ENCODE measurements at places on chromosomes 3 and 15.
A peak's percentile ranks its signal among the peaks of the same experiment; 100 is the strongest.

GRCh38 chr3:46132565-46132964 is 75.5 kb downstream of the CCR1 start:
- no peak for DNase-seq

GRCh38 chr3:112687616-112688015 is 46.7 kb upstream of the CCDC80 start:
- DNase-seq = no peak

DNA sequence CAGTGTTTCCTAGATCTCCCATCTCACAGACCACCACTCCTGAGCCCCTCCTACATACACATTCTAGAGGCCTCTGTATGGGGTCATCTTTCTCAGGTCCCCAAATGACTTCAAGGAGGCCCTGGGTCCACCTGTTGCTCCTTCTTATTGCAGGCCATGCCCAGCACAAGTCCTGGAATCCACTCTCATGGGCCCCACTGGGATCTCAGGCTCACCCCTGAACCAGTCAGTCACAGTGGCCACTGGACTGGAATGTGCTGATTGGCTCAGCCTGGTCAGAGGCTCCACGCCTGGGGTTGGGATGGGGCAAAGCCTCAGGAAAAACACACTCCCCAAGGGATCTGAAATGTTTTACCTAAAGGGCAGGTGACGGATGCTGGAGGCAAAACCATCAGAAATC is 55.7 kb downstream of the SPSB4 start:
- no peak for DNase-seq

DNA sequence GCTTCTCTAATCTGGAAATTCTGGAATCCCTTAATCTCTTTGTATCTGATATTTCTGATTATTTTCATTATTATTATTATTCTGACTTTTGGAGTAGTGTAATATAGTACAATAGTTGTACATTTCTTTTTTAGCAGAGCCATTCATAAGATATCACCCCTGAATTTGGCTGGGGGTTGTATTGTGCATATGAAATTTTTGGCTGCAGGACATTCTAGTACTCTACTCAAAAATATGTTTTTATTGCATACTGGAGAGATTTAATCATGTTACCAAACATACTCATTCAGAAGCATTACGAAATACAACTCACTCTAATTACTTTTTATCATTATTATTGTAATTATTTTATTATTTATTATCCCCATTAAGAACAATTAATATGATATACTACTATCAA is 589.7 kb upstream of the KCNMB2 start:
- DNase-seq = no peak

GRCh38 chr3:42351207-42351606 is 59.2 kb downstream of the LYZL4 start:
- peak; percentile 21 for DNase-seq

DNA sequence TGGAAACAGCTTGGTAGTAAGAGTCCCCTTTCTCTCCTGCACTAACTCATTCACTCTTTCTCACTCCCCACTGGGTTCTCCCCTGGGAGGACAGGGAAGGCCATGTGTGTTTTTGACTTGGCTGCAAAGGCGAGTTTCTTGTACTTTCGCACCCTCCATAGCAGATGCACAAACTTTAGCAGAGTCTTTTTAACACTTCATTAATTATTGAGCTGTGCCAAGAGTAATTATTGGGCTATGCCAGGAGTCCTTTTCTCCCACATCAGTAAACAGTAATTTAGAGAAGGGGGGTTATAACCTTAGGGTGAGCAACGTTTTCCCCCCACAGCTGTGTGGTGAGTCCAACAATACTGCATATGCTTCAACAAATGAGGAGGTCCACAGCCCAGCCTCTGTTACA is 224.4 kb upstream of the ATP11B start:
- peak; percentile 8 for DNase-seq

GRCh38 chr3:63076357-63076756 is 201.1 kb upstream of the CADPS start:
- DNase-seq = no peak

GRCh38 chr3:134721214-134721613 is 70.4 kb upstream of the KY start:
- no peak for DNase-seq

GRCh38 chr3:192057261-192057660 is 596.3 kb downstream of the PYDC2 start:
- DNase-seq = no peak

GRCh38 chr3:165505657-165506056 is 309.5 kb upstream of the SLITRK3 start:
- DNase-seq = no peak

DNA sequence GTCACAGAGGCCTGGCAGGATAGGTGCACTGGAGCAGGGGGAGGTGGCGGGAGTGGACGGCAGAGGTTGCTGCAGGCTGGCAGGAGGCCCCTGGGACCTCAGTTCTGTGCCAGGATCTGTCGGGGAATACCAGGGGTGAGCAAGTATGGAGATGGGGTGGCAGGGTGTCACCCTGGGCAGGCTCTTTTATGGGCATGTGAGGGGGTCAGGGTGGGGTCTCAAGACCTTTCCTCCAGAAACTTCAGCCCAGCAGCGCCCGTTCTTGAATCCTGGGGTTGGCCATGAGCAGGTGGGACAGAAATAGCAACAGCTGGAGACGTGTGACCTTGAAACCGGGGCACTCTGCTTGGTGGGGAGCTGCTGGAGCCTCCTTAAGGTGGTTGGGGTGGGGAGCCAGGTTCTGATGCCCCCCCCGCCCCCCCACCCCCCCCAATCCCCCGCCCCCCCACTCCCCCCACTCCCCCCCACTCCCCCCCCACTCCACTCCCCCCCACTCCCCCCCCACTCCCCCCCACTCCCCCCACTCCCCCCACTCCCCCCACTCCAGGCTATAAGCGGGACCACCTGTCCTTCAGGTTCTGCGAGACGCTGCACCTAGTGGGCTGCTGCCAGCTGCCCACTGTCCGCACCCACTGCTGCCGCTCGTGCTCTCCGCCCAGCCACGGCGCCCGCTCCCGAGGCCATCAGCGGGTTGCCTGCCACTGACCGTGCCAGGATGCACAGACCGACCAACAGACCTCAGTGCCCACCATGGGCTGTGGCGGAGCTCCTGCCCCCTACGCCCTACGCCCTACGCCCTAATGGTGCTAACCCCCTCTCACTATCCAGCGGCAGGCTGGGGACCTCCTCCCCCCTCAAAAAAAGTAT is 84.9 kb downstream of the TBC1D2B start:
- no peak for DNase-seq

- DNase-seq = no peak
Observed at GRCh38 chr3:78798266-78798832, 969.4 kb downstream of the ROBO1 start.

GRCh38 chr15:65184305-65184867 is 756 bp downstream of the CLPX start:
- peak; percentile 87 for DNase-seq

GRCh38 chr3:125573216-125573615 is 22.1 kb downstream of the OSBPL11 start:
- DNase-seq = no peak

DNA sequence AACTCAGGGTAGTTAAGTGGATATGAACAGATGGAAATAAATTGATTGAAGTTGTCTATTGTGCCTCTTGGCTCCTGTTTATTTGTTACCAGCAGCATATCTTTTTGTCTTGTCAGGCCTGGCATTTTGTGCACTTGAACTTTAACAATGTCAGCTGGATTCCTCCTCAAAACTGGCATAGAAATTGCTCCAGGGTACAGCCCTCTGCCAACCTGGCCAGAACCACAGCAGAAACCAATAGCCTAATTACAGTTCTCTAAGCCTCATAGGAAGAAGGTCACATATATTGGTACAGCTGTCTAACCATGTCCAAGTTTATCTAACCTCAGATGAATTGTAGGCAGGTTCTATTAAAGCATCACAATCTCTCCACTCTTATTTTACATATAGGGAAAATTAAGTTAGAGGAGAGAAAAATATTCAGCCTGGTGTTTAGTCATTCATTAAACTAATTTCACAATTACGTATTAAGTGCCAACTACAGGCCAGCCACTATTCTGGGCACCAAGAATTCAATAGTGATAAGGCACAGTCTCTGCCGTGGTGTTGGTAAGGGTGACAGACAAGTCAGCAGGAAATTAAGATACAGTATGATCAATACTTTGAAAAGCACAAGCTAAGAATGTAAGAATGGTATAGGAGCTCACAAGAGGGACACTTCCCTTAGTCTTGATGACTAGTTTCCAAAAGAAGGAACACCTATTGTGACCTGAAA is 452.9 kb upstream of the NECTIN3 start:
- no peak for DNase-seq

DNA sequence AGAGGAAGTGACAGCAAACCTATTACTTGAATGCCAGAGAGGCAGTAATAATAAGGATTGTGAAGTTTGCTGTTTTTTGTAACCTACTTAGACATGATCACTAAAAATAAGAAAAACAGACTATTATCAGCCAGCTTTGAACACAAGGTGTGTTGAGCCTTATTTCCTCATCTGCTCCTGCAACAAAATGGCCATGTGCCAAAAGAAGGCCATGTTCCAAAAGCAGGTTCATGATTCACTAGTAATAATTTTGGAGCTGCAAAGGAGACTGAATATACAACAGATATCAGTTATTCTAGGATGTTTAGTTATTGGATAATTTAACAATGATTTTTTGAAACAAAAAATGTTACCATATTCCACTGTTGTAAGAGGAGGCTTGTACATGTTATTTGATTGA is 578.7 kb downstream of the SQOR start:
- no peak for DNase-seq

DNA sequence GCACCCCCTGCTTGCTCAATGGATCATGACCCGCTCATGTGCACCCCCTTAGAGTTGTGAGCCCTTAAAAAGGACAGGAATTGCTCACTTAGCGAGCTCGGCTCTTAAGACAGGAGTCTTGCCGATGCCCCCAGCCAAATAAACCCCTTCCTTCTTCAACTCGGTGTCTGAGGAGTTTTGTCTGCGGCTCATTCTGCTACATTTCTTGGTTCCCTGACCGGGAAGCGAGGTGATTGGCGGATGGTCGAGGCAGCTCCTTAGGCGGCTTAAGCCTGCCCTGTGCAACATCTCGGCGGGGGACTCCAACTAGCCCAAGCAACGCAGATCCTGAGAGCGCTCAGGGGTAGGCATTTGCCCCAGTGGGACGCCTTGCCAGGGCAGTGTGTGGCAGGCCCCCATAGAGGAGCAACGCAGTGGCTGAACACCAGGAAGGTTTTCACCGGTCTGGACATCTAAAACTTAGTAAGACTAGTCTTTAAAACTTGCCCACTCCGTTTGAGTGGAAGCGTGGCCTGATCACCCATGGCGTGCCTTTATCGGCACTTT is 9.5 kb downstream of the SLCO2A1 start:
- no peak for DNase-seq

DNA sequence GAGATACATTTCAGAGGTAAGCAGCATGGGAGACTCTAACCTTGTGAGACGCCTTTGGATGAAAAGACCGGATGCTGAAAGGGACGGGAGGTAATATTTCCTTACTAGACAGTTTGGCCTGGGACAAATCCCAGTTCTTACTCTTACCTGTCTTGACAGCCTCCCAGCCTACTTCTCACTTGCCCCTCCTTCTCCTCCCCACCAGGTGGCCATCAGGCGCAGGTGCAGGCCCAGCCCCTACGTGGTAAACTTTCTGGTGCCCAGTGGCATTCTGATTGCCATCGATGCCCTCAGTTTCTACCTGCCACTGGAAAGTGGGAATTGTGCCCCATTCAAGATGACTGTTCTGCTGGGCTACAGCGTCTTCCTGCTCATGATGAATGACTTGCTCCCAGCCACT is 6.3 kb downstream of the HTR3D start:
- DNase-seq = no peak

- no peak for DNase-seq
Observed at GRCh38 chr3:107684431-107684925, 161.7 kb downstream of the BBX start.

DNA sequence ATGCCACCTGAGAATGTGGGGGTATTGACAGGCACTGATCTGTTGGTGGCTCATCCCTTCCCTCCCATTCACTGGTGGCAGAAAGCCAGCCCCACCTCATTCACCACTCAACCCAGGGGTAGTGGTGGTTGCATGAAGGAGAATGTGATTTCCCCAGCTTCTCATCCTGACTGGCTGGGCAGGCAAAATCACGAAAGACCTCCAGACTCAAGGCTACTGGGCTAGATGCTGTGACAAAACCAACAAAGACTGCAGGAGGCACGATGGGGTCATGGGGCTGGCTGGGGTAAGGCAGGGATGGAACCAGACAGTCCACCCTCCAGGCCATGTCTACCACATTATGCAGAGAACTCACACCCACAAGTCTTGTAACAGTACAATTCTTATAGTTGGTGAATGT is 33.9 kb downstream of the FSTL1 start:
- no peak for DNase-seq

- DNase-seq = no peak
Observed at GRCh38 chr15:50144341-50145120, 25.5 kb upstream of the ATP8B4 start.

DNA sequence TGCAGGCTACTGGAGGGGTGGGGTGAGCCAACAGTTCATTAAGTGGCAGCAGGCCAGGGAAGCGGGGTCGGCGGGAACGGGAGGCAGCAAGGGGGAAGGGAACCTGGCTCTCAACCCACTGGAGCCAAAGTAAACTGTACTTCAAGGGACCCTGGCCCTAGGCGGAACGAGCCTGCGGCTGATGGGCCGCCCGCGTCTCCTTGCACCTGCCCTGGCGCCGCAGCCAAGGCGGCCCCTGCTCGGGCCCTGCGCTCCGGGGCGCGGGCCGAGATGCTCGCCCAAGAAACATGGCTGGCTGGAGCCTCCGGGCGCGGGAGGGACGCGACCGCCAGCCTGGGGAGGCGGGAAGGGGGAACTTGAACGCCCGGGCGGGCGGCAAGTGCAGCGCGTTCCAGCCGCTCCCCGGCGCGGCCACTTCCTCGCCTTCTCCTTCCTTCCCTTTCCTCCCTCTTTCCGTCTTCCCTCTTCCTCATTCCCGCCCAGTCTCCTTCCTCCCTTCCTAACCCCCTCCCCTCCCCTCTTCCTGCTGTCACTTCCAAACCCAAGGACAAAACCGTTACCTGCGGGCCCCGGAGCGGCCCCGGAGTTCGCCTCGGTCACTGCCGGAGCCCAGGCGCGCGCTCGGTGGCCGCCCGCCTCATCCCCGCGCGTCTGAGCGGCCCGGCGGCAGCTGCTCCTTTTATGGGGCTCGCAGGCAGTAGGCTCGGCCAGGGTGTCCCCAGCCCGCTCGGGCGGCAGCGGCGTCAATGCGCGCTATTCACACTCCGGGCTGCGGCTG is 489.7 kb downstream of the MAGI1 start:
- DNase-seq = peak; percentile 40

DNA sequence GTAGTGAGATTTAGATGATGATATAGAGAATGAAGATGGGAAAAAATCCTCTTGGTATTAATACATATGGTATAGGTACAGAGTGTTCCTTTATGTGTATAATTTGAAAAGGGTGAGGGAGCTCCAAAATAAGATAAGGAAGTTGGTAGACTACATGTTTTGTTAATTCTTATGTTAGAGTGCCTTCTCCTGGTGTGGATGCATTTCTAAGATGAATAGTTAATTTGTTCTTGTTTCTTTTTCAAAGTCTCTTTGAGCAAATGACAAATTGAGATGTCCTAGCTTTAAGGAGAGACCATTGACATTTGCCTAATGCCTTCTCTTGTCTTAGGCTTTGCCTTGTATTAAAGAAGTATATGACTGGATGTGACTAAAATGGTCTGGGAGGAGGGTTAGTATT is 34.1 kb downstream of the AKAP13 start:
- DNase-seq = peak; percentile 17

Data from muscle of back (tissue), 13 donors.